A549 treated with CORT108297 at 1 μM for 4 hours (cell line): ENCODE measurements at places on chromosomes 5 and 9. TPM values are rescaled to one million over a fixed set of nuclear protein-coding genes. Genes with fewer than 3 reads are reported as not detected.

ACSL6 gene
- total RNA-seq, result 0.03 to 0.17 TPM (median 0.12 TPM) in 4 of 5 replicates, not detected in the other

HRCT1 gene
- 0.12 to 0.38 TPM (median 0.23 TPM) in 5 replicates for total RNA-seq

FABP6 gene
- 0.92 to 1.4 TPM (median 1.1 TPM) in 5 replicates for total RNA-seq

ACOT12 gene
- total RNA-seq, result 0.16 to 0.35 TPM in 2 of 5 replicates, not detected in the others

PTPRD gene
- total RNA-seq, result 0.06 to 0.34 TPM (median 0.16 TPM) in 5 replicates

ARID3C gene
- 0.15 to 0.25 TPM (median 0.24 TPM) in 4 of 5 replicates, not detected in the other for total RNA-seq

SPINK4 gene
- 0.28 TPM in 1 of 5 replicates, not detected in the others for total RNA-seq

OR1J2 gene
- not detected in 5 replicates for total RNA-seq

ENTREP1 gene
- 0.43 to 0.74 TPM (median 0.57 TPM) in 5 replicates for total RNA-seq

COL23A1 gene
- total RNA-seq, result not detected in 5 replicates

HSD17B3 gene
- 0.13 to 0.18 TPM (median 0.15 TPM) in 3 of 5 replicates, not detected in the others for total RNA-seq

SLCO6A1 gene
- not detected in 5 replicates for total RNA-seq

PDE6A gene
- total RNA-seq, result 0.13 to 0.21 TPM (median 0.13 TPM) in 5 replicates

KCNIP1 gene
- not detected in 5 replicates for total RNA-seq

ISL1 gene
- total RNA-seq, result 0.05 to 0.07 TPM in 2 of 5 replicates, not detected in the others
